ENCODE measurements at places on chromosomes 16 and 17.

GRCh38 chr16:72819345-72819744, 228.6 kb downstream of the ZFHX3 start:
- DNase-seq: no peak

DNA sequence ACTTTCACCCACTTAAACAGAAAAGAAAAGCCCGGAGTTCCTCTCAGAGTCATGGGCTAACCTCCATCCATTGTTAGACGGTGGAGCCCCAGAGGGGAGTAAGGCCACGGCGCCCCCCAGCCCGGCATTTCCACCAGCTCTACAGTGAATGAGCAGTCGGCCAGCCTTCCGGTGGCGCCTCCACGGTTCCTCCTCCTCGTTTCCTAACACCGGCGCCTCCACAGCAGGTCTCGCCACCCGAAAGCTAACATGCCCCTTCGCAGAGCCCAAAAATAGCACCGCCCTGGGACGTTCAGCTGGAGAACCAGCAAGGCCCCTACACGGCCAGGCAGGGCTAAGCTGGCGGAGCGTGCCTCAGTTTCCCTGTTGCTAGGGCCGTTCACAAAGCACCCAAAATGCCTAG, 858 bp downstream of the MMD start:
- peak; percentile 68 for DNase-seq

- DNase-seq: peak; percentile 38
Observed at GRCh38 chr17:40538019-40538935, 27.0 kb downstream of the CCR7 start.

- DNase-seq: no peak
Observed at GRCh38 chr16:58116081-58116480, 13.1 kb downstream of the CFAP20 start.

DNA sequence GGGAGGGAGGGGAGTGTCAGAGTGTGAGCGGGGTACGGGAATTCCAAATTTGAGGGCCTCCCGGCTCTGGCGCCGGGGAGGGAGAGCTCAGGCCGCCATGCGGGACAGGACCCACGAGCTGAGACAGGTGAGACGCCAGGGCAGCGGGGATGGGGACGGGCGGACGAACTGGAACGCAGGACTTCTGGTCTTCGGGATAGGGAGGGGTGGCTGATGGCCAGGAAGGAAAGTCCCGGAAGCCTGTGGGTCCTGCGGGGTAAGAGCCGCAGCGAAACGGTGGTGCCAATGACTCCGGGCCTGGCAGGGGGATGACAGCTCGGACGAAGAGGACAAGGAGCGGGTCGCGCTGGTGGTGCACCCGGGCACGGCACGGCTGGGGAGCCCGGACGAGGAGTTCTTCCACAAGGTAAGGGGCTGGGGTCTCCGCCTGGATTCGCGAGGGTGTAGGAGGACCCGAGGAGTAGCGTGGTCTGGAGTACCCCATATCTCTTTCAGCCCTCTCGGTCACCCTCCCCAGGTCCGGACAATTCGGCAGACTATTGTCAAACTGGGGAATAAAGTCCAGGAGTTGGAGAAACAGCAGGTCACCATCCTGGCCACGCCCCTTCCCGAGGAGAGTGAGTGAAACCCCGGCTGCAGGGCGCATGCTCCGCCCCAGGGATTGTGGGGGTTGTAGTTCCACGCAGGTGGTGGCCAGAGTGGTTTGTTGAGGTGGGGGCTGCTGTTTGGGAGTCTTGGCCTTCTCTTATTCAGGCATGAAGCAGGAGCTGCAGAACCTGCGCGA, 543 bp downstream of the STX4 start:
- peak; percentile 91 for DNase-seq

GRCh38 chr16:65658349-65658748, 536.5 kb upstream of the CDH11 start:
- no peak for DNase-seq

DNA sequence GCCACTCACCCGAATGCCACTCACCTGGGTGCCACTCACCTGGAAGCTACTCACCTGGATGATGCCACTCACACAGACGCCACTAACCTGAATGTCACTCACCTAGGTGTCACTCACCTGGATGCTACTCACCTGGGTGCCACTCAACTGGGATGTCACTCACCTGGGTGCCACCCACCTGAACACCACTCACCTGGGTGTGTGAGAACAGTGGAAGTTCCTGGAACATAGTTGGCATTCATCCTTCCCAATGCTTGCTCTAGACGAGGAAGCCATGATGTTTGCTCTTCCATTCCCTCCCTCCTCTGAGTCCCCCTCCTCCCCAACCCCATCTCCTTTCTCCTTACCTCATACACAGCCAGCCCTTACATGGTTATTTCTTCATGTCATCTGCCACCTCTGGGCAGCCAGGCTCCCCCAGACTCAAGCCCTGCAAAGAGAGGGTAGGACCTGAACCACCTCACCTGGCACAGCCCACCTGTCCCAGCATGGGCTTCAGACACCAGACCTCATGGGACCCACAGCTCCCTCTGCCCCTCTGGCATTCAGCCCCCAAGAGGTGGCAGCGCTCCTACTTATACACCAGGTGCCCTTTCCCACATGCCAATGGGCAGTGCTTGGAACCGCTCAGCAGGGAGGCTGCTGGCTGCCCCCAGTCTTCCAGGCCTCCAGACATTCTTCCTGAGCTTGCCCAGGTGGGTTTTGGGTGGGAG, 171.8 kb upstream of the FOXF1 start:
- no peak for DNase-seq

- DNase-seq: no peak
Observed at GRCh38 chr17:75778861-75779249, 5.8 kb upstream of the UNK start.

- no peak for DNase-seq
Observed at GRCh38 chr17:81954131-81955057, 6.6 kb downstream of the NOTUM start.

Measured in activated T-cell treated with anti-CD3 and anti-CD28 coated beads, Interleukin-2, amount 50 U/mL, for 24 hours (primary cell).